Forelimb muscle (tissue), 1 donor: ENCODE measurements at places on chromosomes 11 and 22. TPM values are rescaled to one million over a fixed set of nuclear protein-coding genes. Genes with fewer than 3 reads are reported as not detected.

Gene NPAS4
- polyA plus RNA-seq: 0.28 TPM

Gene SPI1
- polyA plus RNA-seq: 6.7 TPM

Gene HEPN1
- polyA plus RNA-seq: 0.20 TPM

Gene OR8B4
- not detected for polyA plus RNA-seq

Gene PHLDB1
- 90.6 TPM for polyA plus RNA-seq

Gene BTBD10
- polyA plus RNA-seq: 23.0 TPM

Gene ADM2
- 0.30 TPM for polyA plus RNA-seq

Gene GLYAT
- polyA plus RNA-seq: not detected

Gene CRYBA4
- not detected for polyA plus RNA-seq

Gene HOATZ
- not detected for polyA plus RNA-seq

Gene C22orf31
- polyA plus RNA-seq: 1.8 TPM

Gene PRRG4
- 0.11 TPM for polyA plus RNA-seq

Gene ANKK1
- 0.16 TPM for polyA plus RNA-seq

Gene OR52H1
- polyA plus RNA-seq: not detected

Gene PRG3
- 0.85 TPM for polyA plus RNA-seq

Gene OR8A1
- 0.25 TPM for polyA plus RNA-seq

Gene GUCY1A2
- 5.7 TPM for polyA plus RNA-seq

Gene PDE2A
- 18.1 TPM for polyA plus RNA-seq

Gene ARHGEF17
- polyA plus RNA-seq: 44.5 TPM

Gene MOGAT2
- not detected for polyA plus RNA-seq

Gene RCOR2
- polyA plus RNA-seq: 11.5 TPM

Gene ARL2
- polyA plus RNA-seq: 93.7 TPM

Gene PATE2
- not detected for polyA plus RNA-seq

Gene C11orf42
- polyA plus RNA-seq: 0.24 TPM

Gene AIFM3
- polyA plus RNA-seq: 0.19 TPM

Gene HSPB2
- 93.3 TPM for polyA plus RNA-seq

Gene LRRC32
- 25.4 TPM for polyA plus RNA-seq

Gene MFRP
- not detected for polyA plus RNA-seq

Gene PLEKHA7
- 4.0 TPM for polyA plus RNA-seq

Gene OR8G1
- polyA plus RNA-seq: not detected

Gene LMNTD2
- 0.52 TPM for polyA plus RNA-seq

Gene OTOG
- 0.04 TPM for polyA plus RNA-seq

Gene TREH
- 0.19 TPM for polyA plus RNA-seq

Gene PLA2G3
- not detected for polyA plus RNA-seq
